ENCODE measurements at places on chromosomes 3 and 15.

GRCh38 chr15:47177177-47177576 lies 540.1 kb upstream of the SEMA6D start:
- no peak for DNase-seq

- no peak for DNase-seq
These were observed 273.2 kb upstream of the GADL1 start for GRCh38 chr3:31167666-31168065.

DNA sequence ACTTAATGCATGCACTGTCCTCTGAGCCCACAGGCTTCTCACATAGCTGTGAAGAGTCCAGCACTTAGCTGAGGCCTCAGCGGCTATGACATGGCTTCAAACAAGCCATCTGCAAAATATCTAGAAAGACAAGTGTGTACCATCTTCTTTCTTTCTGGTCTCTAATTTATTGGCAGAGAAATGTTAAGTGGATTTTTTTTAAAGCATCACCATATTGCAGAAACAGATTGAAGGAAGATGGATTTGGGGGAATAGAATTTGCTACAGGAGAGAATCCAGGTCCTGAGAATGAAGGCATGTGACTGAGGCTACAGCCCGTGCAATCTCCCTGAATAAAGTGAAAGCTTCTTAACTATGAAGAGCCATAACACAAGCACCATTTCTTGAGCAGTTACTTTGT lies 567.3 kb downstream of the PDCD6IP start:
- no peak for DNase-seq

DNA sequence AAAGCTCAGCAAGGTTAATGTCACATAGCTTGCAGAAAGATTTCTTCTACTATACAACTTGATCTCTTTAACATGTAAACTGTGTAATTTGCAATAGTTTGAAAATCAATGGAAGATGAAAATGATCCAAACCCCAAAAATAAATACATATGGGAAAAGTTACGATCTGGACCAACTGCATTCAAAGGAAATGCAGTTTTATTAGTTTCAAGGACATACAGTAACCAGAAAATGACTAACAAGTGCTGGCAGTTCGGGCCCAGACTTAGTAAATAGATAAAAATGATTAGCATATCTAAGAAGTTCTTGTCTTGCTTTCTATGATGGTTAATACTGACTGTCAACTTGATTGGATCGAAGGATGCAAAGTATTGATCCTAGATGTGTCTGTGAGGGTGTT lies 37.3 kb upstream of the LEKR1 start:
- no peak for DNase-seq

- DNase-seq = no peak
These were observed 793.8 kb downstream of the TBL1XR1 start for GRCh38 chr3:176403531-176403930.

GRCh38 chr3:157436583-157437291 lies at the start of gene PTX3:
Gene PTX3 (plus strand): TSS chr3:157436850. CDS start chr3:157436934, 84 bp downstream.
- no peak for DNase-seq

GRCh38 chr3:133248389-133248788 lies 151.5 kb upstream of the BFSP2 start:
- DNase-seq = no peak

GRCh38 chr15:62972814-62973213 lies 69.7 kb upstream of the TPM1 start:
- DNase-seq = no peak

GRCh38 chr15:99250001-99250400 lies 620 bp upstream of the TTC23 start:
- DNase-seq = no peak

DNA sequence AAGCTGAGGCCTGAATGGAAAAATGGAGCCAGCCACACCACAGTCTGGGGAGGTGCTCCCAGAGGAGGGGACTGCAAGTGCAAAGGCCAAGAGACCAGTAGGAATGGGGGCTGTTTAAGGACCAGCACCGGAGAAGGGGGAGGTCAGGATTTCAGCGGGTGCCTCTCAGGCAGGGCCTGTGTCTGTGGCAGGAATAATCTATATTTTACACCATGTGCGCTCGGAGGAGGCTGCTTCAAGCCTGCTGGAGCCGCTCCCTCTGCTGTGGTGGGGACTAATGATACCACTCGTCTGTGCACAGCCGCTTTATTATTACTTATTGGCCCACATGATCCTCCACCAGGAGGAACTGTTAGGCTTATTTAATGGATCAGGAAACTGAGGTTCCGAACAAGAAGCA lies 45.3 kb downstream of the TPRA1 start:
- no peak for DNase-seq

- DNase-seq = no peak
These were observed 1.1 kb upstream of the EPHB3 start for GRCh38 chr3:184560531-184560930.

GRCh38 chr15:57992761-57993355 lies 72.7 kb downstream of the ALDH1A2 start:
- DNase-seq = no peak

DNA sequence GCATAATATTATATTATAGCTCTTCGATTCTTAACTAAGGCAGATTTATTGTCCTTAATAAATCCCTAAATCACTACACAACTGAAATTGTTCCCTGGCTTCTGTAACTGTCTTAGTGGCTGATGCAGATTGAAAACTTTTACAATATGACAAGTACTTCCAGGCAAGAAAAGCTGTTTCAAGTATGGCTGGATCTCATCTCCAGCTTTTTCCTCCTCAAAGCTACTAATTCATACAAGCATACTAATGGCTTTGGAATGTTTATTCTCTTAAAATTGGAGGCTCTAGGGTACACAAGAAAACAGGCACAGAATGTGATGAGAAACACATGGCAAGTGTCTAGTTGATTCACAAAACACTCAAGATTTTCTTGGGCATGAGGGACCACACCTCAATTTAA lies 351.5 kb upstream of the ICE2 start:
- no peak for DNase-seq

DNA sequence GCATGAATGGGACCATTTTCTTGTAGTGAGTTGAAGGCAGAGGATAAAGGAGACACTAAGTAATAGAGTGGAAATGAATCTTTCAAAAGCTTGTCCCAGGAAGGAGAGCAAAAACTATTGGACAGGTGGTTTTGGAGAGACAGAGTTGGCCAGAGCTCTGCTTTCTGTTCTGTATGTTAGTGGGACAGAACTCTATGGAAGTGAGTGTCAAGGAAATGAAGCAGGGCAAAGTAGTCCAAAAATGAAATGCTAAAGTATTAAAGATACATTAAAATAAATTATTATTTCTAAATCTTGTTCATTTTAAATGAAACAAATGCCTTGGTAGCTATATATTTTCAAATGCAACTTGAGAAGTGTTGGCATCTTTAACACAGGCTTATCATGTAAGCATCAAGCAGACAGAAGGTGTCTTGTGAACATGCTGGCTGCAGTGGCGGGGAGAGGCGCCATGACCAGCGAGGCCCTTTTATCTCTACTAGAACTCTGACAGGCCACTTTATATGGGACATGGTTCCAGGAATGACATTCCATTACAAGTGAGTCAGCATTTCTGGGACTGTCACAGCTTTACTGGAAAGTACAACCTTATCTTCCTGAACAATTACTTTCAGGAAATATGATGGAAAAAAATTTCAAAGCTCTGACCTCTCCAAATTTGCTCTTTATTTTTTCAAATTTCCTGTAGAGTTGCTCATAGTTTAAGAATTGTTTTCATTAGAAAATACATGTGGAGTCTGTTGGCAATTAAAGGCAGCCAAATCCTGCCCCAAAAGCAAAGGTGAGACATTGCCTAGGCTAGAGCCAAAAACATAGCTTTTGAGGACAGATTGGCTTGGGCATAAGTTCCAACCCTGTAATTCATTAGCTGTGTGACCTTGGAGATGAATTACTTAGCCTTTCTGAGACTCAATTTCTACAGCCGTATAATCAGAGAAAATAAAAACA lies 106.5 kb downstream of the ECT2 start:
- no peak for DNase-seq

DNA sequence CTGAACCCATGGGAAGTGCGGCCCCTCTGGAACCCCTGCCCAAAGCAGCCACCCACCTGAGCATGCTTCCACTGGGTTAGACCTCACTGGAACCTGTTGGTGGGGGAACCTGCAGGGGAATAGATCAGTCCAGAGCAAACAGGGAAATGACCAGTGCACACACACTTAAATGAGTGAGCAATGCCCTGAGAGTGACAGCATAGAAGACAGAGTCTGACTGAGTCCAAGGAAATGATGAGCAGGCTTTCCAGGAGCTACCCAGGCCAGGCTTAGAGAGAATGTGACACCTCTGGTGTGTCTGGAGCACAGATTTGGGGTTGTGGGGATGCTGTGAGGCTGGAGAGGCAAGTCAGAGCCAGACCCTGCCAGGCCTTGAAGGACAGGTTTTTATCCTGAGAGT lies 28.5 kb downstream of the PLA1A start:
- no peak for DNase-seq

- DNase-seq = no peak
These were observed 71.8 kb downstream of the RBPMS2 start for GRCh38 chr15:64703632-64703959.

- peak; percentile 13 for DNase-seq
These were observed 29.7 kb upstream of the NDUFB4 start for GRCh38 chr3:120566243-120566975.

DNA sequence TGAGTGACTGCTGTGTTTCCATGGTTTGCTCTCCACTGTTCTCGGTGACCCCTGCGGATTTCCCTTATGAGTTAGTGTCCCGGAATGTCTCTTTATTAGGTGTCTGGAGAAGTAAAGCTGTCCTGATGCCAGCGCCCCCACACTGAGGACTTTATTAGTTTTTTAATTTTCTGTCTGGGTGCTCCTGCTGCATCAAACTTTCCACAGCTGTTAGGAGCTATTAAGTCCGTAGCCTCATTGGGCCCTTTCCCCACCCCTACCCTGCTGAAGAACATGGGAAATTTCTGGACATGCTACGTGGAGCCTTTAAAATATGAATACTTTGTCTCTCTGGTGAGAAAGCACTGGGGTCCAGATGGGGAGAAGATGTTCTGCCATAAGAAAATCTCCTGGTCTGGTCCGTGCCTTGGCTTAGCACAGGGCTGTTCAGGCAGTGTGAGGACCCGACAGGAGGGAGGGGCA lies 161.7 kb upstream of the HES1 start:
- DNase-seq = no peak

- peak; percentile 3 for DNase-seq
These were observed 118.6 kb downstream of the ANO10 start for GRCh38 chr3:43503067-43503728.

GRCh38 chr3:119542168-119542767 lies 17.1 kb downstream of the CD80 start:
- no peak for DNase-seq

GRCh38 chr15:39411102-39411989 lies 169.5 kb upstream of the THBS1 start:
- no peak for DNase-seq

- DNase-seq = no peak
These were observed 1.8 kb upstream of the CCR1 start for GRCh38 chr3:46209746-46210470.

GRCh38 chr3:59749291-59749690 lies 699.5 kb upstream of the CFAP20DC start:
- no peak for DNase-seq

DNA sequence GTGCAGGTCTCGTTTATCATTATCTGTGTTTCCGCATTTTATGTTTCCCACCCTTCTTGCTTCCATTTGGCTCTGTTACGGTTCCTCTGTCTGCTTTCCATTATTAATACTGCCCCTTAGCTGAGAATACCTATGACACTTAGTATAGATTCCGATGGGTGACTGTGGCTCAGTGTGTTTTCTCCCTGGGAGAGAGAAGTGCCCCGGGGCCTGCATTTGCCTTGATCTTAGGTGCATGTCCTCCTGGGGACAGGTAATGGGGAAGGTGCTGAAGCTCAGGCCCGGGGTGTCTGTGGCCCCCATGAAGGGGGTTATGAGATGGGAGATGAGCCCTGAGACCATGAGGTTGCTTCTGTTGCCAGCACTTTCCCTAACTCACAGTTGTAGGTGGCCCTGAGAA lies 43.4 kb upstream of the PCSK6 start:
- DNase-seq = no peak

Measured in NCI-H446 (cell line).